ENCODE measurements at places on chromosomes 12 and 14. TPM values are rescaled to one million over a fixed set of nuclear protein-coding genes. Genes with fewer than 3 reads are reported as not detected.

DNA sequence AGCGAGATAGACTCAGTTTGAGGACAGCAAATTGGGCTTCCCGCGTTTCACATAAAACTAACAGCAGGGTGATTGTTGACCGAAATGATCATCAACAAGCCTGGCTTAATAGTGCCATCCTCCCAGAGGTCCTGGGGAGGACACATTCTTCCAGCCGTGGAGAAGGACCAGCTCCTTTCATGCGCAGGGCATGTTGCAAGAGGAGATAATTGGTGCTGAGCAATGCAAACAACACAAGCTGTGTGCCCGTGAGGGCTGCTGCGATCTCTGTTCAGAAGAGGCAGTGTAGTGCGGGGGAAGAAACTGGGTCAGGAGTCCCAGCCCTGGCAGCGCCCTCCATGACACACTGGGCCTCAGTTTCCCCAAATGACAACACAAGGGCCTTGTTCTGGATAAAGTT lies 54.3 kb downstream of the CCDC85C start:
- no peak for DNase-seq

DNA sequence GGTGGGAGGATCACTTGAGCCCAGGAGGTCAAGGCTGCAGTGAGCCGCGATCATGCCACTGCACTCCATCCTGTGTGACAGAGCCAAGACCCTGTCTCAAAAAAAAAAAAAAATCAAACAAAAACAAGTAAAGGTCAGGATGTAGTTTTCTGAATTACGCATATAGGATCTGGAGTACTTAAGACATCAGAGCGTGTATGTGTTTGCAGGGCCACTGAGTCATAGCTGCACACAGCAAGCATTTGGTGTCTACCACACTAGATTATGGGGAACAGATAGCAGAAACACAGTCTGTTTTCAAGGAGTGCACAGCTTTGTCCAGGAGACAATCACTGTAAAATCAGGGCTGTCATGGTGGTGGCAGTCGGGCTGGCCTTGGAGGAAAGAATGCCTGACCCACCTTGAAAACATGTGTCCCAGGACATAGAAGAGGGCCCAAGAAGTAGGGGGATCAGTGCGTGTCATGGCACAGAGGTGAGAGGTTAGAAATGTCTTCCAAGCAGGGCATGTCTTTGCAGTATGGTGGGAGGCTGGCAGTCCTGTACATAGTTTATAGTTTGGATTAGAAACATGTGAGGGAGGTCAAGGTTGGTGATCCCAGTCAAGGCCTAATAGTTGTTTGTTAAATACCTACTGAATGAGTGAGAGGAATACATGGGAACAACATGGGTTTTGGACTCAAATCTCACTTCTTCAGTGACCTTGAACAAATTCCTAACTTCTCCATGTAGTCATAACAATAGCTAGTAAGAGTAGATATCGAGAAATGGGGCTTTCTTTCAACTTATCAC lies 23.6 kb upstream of the C12orf71 start:
- no peak for DNase-seq

GRCh38 chr12:40375076-40375475 lies 150.3 kb downstream of the LRRK2 start:
- no peak for DNase-seq

The NGB gene
- not detected for polyA plus RNA-seq

The AKAP6 gene
- polyA plus RNA-seq: 3.3 TPM

Data from right lung (tissue), 10 donors.